Stimulated activated CD8-positive, alpha-beta memory T cell treated with anti-CD3 and anti-CD28 coated beads, Interleukin-2, amount 100 ng/mL, for 1 hour (primary cell): ENCODE measurements at places on chromosomes 3 and 15.

GRCh38 chr3:101518421-101518871 lies 5.4 kb upstream of the SENP7 start:
- DNase-seq = no peak

- no peak for DNase-seq
Observed at GRCh38 chr3:35635407-35635806, 3.9 kb upstream of the ARPP21 start.

GRCh38 chr15:71547011-71547410 lies 263.3 kb upstream of the NR2E3 start:
- DNase-seq = no peak

DNA sequence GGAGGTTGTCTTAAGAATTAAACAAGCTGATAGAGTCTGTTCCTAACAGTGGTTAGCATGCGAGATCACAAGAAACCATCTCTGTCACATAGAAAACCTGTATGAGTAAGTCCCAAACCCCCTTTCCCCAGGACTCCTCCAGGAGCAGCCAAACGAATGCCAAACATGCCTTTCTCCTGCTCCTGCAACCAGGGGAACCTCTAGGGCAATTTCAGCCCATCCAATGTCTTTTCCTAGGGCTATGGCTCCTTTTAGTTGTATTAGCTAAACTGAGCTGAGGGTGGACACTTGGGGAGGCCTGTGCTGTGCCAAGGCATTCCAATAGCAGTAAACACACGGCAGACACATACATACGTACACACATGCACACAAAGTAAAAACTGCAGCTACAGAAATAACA lies 36.5 kb upstream of the TIMP4 start:
- no peak for DNase-seq

GRCh38 chr15:92899948-92900730 lies at the start of gene CHD2:
Gene CHD2, plus strand, starts transcription at chr15:92900324. Its CDS starts 914 bp downstream, at chr15:92901238.
- no peak for DNase-seq

DNA sequence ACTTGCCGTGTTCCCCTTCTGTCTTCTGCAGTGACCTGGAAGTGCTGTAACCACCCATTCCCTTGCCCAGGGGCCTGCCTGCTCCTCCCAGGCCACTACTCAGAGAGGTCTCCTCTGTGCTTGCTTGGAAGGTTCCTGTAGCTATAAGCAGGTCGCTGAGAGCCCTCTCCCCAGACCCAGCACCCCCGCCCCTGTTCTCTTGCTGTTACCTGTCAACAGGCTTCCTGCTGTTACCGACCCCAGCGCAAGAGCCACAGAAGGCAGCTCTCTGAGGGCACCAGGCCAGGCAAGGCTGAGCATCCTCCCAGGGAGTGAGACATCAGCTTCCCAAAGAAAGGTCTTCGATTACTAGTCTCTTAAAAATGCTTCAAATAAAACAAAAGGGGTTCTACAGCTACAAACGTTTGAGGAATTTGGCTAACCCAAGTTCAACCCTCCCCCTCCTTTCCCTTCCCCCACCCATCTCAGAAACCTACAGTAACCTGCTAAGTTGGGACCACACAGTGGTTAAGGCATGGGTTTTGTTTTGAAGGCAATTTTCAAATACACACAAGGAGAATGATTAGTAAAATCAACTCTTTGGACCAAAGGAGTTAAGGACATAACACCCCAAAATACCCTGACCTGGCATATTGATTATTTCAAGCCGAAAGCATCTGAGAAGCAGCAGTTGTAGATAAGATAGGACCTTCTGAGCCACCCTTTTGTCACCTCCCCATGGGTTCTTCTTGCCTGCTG lies 74.9 kb upstream of the MFGE8 start:
- no peak for DNase-seq

DNA sequence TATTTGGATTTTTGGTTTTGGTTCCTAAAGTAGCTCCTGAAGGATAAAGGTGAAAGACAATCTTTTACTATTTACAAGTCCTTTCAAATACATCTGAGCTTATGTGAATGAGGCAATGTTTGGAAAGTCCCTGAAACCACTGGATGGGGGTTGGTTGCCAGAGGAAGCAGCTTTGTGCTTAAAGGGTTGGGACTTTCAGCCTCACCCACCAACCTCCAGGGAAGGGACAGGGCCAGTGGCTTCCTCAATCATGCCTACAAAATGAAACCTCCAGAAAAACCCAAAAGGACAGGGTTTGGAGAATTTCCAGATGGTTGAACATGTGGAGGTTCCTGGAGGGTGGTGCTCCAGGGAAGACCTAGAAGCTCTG lies 20.9 kb upstream of the ABHD17C start:
- DNase-seq = no peak

DNA sequence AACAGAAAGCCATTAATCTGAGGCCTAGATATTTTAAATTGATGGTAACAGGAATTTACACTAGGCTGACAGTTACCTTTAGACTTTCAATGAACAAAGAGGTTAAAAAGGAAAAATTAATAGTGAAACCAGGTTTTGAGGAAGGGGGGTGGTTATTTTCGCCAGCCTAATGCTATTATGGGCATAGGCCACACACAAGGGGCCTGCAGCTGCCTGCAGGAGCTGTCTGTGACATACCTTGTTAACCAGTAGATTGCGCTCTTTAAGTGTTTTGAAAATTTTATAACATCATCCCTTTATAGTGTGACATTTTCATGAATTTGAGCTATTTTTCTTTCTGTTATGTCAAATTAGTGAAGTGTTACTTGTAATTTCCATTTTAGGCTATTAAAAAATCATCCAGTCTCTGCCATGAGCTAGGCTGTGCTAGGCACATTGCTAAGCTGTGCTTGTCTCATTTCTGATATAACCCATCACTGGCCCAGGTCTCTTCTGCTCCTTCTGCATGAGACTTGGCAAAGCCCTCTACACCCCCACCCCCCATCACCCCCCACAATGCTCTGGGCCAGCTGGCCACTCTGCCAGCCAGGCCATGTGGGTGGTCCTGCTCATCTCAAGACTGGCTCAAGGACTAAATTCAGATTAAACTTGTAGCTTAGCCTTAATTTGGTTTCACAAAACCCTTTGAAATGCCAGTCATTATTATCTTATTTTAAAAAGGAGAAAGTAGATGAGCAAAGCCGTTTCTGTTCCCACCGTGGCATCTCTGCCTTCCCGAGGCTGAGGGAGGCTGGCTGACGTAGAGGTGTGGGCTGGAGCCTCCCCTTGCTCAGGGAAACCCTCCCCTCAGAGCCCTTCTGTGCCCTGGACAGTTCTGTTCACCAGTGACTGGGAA lies 48.4 kb upstream of the SEC22A start:
- no peak for DNase-seq

GRCh38 chr3:138890555-138891187 lies 55.9 kb upstream of the PIK3CB start:
- DNase-seq = no peak

DNA sequence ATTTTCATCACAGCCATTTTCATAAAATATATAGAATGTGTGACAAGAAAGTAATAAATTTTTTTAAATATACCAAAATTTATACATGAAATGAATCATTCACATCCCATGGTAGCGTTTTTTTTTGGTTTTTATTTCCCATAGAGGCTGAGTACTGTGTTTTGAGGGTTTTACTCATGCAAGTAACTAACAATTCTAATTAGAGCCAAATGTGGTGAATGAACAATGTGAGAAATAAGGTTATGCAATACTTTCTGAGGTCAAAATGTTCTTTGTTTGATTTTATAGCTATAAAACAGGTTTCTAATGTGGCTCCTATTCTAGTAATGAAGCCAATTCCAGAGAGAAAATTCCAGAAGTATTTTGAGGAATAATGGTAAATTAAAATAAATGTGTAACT lies 386.8 kb downstream of the TBC1D5 start:
- DNase-seq = no peak

DNA sequence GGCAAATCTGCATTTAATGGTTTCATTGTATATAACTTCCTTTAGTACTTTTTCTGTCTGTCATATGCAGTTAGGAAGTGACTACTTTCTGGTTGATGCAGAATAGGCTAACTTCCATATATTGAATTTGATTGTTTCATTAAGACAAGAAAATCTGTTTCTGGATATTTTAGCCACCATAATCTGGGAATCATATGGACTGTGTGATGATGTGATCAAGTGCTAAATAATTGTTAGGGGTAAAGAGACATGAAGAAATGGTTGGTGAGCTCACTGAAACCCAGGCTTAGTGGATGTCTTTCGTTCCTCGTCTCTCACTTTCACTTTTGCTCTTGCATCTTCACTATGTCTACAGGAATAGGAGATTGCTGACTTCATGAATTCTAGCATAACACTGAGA lies 3.5 kb upstream of the MNS1 start:
- DNase-seq = no peak
